Activated naive CD8-positive, alpha-beta T cell treated with anti-CD3 and anti-CD28 coated beads, Interleukin-2, amount 10 ng/mL, durations not matched to agents 7 days and 5 days (primary cell): ENCODE measurements at places on chromosomes 5 and 9.

DNA sequence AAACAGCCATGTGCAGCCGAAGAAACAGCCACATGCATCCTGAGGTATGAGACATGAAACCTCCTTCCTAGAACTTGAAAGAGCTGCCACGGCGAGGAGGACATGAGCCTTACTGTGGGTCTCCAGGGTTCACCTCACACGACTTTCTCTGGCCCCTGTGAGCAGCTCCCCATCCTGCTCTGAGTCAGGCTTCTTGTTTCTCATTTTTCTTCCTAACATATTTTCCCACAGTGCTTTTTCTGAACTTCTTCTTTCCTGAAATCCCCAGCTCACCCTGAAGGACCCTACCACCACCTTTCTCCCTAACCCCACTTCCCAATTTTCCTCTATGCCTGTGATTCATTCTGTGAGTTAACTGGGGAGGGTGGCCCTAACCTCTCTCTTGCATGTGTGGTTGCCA is 33.7 kb upstream of the ADRB2 start:
- DNase-seq: no peak

- DNase-seq: no peak
Measured at GRCh38 chr5:175689147-175689991, 31.5 kb downstream of the HRH2 start.

DNA sequence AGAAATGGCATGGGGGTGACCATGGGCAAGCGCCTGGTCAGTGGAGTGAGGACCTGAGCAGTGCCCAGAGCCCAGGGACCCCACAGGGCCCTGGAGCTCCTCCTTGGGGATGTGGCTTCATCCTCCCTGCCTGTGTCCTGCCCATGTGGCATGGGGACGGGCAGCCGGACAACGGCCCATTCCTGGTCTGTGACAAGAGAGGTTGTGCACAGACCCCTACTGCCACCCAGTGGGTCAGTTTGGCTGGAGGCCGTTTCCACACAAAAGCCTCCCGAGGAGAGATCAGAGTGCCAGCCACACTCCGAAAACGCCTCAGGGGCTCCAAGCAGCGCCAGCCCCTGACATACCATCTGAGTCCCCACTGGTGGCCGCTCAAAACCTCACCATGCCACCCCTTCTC is 19.8 kb downstream of the SLC6A18 start:
- DNase-seq: no peak

DNA sequence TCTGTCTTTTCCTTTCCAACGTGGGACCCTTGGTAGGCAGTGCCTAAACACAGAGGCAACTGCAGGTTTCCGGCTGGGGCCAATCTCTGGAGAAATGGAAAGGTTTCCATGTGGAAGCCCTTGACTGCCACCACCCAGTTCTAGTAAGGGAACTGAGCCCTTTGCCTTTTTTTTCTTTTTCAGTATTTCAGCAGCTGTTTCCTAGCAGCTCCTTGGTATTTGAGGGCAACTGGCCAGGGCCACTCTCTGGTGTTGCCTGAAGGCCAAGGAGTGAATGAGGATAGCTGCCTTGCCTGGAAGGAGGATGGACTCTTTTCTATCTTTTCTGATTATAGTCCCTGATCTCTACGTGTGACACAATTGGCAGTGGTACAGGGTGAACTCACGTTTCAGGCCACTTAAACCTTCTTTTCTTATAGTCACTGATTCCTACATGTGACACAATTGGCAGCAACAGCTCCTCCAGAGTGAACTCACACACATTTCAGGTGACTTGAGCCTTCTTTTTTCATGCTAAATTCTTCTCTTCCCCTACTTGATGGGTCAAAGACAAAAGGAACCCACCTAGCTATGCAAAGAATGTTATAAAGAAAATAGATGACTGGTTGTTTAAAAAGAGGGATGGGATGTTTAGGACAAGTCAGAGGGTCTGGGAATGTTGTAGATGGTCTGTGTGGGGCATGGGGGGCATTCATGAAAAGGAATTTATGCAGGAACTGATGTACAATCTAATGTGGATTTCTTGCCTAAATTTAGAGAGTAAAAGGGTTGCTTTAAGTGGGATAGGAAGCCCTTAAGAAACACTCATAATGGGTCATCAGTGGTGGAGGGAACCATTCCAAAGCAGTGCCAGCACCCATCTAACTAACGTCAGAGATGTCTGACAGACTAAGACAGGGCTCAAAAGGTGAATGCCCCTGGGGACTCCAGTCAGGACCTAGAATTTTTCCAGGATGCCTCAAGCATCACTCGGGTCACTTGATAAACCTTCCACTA is 190.1 kb downstream of the TMEM232 start:
- DNase-seq: no peak

- DNase-seq: no peak
Measured at GRCh38 chr5:369151-369868, 47.8 kb downstream of the AHRR start.

- no peak for DNase-seq
Measured at GRCh38 chr5:76807296-76807695, 11.5 kb upstream of the F2RL1 start.

- no peak for DNase-seq
Measured at GRCh38 chr5:54743581-54743980, 226.0 kb downstream of the SNX18 start.

DNA sequence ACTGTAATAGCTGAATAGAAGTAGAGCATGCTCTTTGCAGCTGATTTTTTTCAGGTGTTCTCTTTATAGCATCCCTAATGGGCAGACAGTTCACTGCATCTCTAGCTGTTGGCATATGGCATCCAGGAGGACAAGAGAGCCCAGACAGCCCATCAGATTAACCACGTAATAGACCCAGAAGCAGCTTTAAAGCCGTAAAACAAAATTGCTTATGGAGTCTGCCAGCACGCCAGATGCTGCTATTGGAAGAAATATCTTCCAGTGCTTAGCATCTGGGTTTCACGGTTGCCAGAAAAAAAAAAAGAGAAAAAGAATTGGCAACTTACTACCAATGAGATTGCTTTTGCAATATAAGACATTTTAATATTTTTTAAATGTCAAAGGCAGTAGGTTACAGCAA is 869.4 kb upstream of the NUDT12 start:
- no peak for DNase-seq

GRCh38 chr5:157603333-157604190 is 28.0 kb upstream of the ADAM19 start:
- DNase-seq: peak; percentile 55

DNA sequence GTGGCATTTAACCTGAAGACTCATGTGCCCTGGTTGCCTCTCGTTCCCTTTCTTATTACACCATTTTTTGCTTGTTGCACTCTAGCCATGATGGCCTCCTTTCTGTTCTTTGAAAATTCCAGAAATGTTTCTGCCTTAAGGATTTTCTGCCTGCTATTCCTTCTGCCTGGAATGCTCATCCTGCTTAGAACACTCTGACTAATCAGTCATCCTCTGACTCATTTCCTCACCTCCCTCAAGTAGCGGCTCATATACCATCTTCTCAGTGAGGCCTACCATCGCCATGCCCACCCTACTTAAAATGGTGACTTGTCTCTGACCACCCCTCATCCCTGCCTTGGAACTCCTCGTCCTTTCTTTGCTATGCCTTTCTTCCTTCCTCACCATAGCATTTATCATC is 68.8 kb downstream of the KIF4B start:
- DNase-seq: no peak

- no peak for DNase-seq
Measured at GRCh38 chr5:149452007-149452664, 73.0 kb upstream of the IL17B start.

- no peak for DNase-seq
Measured at GRCh38 chr5:176593273-176593869, 16.6 kb downstream of the GPRIN1 start.

DNA sequence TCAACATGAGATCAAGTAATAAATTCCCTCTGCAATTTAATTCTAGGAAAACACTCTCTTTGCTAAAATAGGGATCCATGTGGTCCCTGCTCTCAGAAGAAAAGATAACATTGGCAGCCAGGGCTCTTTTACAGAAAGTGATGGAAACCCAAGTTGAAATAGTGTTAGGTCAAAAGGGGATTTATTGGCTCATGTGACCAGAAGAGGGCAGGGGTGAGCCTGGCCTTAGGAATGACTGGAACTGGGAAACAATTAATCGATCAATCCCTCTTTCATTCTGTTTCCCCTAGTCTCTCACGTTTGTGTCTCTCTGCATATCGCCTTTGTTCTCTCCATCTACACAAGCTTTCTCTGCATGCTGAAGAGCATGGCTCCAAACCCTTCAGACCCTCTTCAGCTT is 58.3 kb upstream of the ALDH1B1 start:
- no peak for DNase-seq

DNA sequence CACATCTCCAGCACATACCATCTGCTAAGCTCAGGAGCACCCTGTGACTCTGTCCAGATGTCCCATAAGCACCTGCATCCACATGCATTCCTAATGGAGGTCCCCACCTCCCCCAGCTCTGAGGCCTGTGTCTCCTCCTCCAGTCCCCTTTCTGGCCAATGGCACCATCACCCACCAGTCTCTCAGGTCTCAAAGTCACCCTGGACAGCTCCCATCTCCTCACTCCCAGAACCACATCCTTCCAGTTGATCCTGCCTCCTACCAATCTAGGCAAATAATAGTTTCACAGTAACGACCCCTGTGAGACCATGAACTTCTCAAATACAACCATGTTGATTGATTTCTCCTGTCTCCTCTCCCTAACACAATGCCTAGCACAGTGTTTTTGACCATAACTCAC is 40.1 kb downstream of the GGTA1 start:
- DNase-seq: no peak

GRCh38 chr5:78841767-78842166 is 143.3 kb downstream of the ARSB start:
- no peak for DNase-seq

DNA sequence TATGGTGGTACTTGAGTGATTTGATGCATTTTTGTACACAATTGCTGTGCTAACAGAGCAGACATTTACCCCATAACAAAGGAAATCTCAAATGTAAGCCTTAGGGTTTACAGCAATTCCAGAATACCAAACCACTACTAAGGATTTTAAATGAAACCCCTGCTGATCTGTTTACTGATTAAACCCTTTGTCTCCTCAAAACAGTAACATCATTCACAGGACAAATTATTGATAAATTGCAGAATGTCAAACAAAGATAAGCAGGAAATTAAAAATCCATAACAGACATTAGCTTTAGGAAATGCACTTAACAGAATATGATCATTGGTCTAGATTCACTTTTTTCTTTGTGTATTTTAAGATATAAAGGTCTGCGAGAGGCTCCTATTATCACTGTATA is 1016.4 kb upstream of the DMAC1 start:
- no peak for DNase-seq

DNA sequence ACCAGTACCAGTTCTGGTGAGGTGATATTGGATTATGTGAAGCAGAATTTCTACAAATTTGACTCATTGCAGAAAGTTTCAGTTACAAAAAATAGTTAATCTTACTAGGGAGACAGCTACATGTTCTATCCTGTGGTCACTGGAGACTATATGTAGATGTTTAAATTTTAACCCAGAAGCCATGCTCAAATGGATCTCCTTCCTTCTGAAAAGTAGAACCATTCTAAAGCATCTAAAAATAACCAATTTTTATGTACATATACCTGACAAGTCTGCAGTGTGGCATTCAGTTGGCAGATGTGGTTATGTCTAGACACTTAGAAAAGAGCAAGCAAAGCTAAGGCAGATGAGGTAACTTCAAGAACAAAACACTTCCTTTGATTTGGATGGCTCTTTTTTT is 65.5 kb upstream of the POU4F3 start:
- no peak for DNase-seq

DNA sequence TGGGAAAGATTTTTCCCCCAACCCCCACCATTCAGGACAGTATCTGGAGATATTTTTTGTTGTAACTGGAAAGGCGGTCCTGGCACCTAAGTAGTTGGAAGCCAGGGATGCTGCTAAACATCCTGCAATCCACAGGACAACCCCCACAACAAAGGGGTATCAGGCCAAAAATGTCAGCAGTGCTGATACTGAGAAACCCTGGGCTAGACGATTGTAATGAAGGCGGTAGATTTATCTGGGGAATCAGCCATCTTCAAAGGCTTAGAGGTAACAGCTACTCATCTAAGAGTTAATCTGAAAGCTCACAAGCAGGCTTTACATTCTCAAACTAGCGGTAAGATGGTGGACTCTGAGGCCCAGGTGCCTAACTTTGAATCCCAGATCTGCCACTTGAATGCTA is 59.0 kb upstream of the NMUR2 start:
- no peak for DNase-seq

DNA sequence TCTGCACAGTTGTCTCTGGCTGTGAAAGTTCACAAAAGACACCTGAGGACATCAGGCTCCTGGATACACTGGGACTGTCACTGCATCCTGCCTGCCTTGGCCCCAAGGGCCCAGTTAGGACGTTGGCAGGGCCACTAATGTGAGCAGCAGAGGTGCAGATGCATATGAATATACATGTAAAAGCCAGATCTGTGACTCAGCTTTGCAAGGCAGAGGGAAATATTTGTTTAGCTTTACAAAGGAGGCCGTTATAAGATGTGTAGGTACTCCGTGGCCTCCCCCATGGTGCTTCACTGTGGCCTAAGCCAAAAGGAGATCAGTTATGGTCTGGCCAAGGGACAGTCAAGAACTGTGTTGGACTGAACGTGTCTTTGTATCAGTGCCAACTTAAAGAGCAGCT is 4.1 kb upstream of the C1QTNF3 start:
- no peak for DNase-seq

- no peak for DNase-seq
Measured at GRCh38 chr9:1271367-1271766, 221.2 kb downstream of the DMRT2 start.

- DNase-seq: no peak
Measured at GRCh38 chr5:161410640-161411039, 135.9 kb downstream of the GABRB2 start.

- no peak for DNase-seq
Measured at GRCh38 chr5:31502506-31502905, 29.4 kb downstream of the DROSHA start.

DNA sequence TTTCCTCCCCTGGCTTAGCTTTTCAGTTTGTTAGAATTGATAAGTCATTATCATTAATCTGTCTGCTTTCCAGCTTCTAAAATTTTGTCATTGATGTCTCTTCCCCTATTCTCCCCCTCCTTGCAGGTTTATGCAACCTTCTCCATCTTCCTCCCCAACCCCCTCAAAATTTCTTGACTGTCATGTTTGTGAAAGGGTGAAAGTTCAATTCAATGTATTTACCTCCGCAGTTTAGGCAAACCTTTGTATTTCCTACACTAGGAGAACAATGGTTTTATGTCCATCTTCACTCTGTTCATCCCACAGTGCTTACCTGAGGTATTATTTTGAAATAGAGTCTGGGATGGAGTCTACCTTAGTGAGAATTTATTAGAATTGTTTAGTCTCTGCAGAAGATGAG is 117.9 kb downstream of the ALDH1A1 start:
- no peak for DNase-seq

DNA sequence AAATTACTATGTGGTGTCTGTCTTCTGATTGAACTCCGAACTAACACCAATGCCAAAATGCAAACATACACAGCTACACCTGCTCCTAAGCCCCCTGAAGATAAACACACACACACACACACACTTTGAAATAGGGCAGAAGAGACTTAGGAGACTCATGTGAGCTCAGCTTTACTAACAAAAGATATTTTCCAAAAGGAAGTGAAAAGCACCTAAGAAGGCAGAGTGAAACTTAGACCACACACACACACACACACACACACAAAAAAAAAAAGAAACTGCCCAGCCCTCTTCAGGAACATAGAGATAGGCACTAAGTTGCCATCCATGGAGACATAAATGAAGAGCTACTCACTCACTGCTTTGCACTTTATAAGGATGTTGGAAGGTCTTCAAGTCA is 45.2 kb upstream of the APC start:
- no peak for DNase-seq

- no peak for DNase-seq
Measured at GRCh38 chr5:126192226-126192625, 231.0 kb upstream of the GRAMD2B start.

GRCh38 chr5:114054594-114054993 is 307.3 kb upstream of the KCNN2 start:
- no peak for DNase-seq
